ENCODE measurements at places on chromosomes 16 and 17.

- DNase-seq: peak; percentile 68
These were observed 4.6 kb downstream of the SMCR8 start for GRCh38 chr17:18319604-18320256.

GRCh38 chr16:75267631-75268264 lies 16.3 kb upstream of the BCAR1 start:
- no peak for DNase-seq

- DNase-seq: no peak
These were observed 20.7 kb downstream of the TMEM235 start for GRCh38 chr17:78252111-78252634.

- no peak for DNase-seq
These were observed 10.2 kb downstream of the CNTNAP1 start for GRCh38 chr17:42692489-42692888.

- no peak for DNase-seq
These were observed 6.5 kb upstream of the PRR29 start for GRCh38 chr17:63991611-63992010.

DNA sequence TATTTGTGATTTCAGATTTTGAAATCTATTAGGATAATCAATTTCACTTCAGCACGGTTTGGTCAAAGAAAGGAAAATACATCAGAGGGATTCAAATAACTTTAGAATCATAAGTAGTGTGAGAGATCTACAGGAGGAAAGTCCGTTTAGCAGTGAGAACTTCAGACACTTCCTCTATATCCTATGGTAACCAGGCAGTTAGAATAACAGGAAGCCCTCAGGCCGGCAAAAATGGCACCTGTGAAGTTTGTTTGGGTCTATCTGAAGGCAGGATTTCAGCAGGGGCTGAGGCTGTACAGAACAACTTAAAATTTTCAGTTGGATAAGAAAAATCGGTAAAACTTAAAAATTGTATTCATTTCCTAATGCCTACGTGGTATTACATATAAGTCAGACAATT lies 24.9 kb downstream of the KCNJ16 start:
- peak; percentile 35 for DNase-seq

DNA sequence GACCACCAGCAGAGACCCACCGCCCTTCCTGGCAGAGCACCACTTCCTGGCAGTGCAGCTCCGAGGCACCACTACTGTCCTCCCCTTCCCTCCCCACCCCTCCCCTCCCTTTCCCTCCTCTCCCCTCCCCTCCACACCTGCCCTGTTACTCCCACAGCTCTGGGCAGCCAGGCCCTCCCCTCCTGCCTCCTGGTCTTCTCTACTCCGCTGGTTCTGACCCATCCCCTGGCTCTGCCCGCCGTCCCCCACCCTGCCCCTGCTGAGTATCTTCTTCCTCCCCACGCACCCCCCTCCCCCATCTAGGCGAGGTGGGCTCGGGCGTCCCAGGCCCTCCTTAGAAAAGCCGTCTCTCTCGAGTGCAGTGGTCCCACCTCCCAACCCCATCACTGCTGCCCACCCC lies 77.7 kb downstream of the AMFR start:
- DNase-seq: no peak

GRCh38 chr17:74192950-74193781 lies 10.3 kb upstream of the RPL38 start:
- DNase-seq: peak; percentile 62

GRCh38 chr17:40323391-40324381 lies 14.7 kb downstream of the RARA start:
- DNase-seq: peak; percentile 90

- no peak for DNase-seq
These were observed 65.0 kb downstream of the CRISPLD2 start for GRCh38 chr16:84884596-84885341.

GRCh38 chr17:16294560-16294959 lies 58.7 kb downstream of the CENPV start:
- DNase-seq: no peak

DNA sequence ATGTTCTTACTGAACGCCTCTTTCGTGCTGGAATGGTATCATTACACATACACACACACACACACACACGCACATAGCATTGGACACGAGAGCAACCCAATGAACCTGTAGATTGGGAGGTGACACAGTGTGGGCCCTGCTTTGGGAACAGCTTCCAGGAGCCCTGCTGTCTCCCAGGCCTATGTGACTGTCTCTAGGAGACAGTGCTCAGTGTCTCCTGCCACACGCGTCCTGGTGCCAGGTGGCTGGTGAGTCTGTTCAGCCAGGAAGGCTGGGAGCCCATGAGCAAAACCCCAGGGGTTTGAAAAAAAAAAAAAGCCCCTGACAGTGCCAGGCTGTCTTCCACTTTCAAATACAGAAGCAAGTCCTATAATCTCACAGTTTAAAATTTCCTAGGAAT lies 2.4 kb upstream of the SPOP start:
- DNase-seq: no peak

- no peak for DNase-seq
These were observed 9.0 kb upstream of the AMZ2 start for GRCh38 chr17:68238871-68239253.

- no peak for DNase-seq
These were observed 7.1 kb upstream of the PSMD3 start for GRCh38 chr17:39973496-39973895.

- no peak for DNase-seq
These were observed 895 bp downstream of the ANKRD40CL start for GRCh38 chr17:50766222-50767023.

- DNase-seq: no peak
These were observed 759.1 kb upstream of the RBFOX1 start for GRCh38 chr16:6573577-6573976.

- no peak for DNase-seq
These were observed 6.2 kb downstream of the ZNF843 start for GRCh38 chr16:31436221-31437045.

GRCh38 chr16:11181899-11182279 lies 74.1 kb downstream of the SOCS1 start:
- no peak for DNase-seq

DNA sequence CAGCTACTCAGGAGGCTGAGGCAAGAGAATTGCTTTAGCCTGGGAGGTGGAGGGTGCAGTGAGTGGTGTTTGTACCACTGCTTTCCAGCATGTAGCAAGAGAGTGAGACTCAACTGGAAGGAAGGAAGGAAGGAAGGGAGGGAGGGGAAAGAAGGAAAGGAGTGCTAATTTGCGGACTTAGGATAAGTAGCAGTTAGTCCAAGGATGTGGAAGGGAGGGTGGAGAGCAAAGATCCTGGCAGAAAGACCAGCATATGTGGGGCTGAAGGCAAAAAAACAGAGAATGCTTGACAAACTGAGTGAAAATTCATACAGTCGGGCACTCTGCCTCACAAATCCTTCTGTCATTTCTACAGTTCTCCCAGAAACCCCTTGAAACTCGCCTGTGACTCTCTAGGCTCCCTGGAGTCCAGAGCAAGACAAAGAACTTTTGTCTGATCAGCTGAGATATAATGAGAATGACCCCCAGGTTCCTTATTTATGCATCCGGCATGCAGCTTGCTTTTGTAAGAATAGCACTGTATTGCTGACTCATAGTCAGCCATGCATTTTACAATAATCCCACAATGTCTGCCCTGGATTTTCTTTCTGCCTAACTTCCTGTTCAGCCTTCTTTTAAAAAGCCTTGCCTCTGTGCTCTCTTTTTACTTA lies 31.5 kb downstream of the CDK5RAP3 start:
- DNase-seq: peak; percentile 77

DNA sequence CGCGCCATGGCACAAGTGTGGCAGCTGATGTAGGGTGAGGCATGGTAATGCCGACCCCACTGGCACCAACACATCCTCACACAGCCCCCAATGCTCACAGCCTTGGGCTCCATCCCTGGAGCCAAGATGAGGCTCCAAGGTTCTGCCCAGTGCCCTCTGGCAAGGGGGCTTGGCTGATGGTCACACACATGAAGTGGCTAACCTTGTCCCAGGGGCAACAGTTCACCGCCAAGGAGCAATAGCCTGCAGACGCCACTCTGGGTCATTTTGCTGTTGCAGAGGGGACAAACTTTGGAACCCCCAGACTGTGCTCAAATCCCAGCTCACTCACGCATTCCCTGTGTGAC lies 26.8 kb downstream of the TNFRSF13B start:
- DNase-seq: no peak

- DNase-seq: peak; percentile 51
These were observed at the start of gene RNF157 for GRCh38 chr17:76240461-76241203. Gene RNF157, minus strand, starts transcription at chr17:76240493. Its CDS starts 253 bp downstream, at chr17:76240240.

DNA sequence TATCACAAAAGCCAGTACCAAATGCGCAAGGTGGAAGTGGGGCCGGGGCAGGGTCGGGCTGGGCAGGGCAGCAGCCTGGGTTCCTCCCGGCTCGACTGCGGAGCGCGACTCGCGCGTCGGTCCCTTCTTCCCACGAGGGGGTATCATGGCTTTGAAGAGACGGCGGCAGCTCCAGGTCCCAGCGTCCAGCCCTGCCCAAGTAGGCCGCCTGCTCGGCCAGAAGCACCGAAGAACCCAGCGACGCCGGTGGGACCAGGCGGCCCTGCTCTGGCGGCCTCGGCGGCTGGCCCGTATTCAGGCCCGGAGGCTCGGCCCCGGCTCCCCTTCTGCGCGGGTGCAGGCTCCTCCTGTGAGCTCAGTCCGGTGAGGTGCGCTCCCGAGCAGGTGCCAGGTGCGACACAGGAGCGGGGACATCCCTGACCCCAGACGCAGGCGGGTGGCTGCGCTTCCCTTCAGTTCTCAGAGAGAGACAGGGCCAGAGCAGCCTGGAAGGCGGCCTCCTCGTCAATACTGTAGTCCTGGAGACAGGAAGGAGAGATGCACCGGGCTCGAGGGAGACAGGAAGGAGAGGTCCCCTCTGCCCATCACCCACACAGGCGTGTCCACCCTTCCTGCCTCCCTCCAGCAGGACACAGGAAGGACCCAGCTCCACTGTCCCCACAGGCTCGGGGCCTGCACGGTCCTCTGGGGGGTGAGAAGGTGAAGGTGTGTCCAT lies 8.9 kb downstream of the RNF166 start:
- DNase-seq: no peak

DNA sequence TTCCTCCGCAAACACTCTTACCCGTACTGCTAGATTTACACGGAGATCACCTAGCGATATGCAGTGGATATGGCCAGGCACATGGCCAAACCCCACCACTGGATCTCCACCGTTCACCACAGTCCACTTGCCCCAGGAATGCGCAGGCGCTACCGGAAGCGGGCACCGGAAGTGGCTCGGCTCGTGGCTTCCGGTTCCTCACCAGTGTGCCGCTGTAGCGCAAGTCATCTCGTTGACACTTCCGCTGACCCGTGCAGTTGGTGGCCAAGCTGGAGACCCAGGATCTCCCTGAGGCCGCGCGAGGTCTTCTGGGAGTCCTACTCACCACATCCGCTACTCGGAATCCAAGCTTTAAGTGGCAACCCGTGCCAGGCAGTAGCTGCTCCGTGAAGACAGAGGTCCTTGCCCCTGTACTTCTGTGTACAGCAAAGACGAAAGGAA lies 11.5 kb downstream of the ZNF597 start:
- peak; percentile 72 for DNase-seq

DNA sequence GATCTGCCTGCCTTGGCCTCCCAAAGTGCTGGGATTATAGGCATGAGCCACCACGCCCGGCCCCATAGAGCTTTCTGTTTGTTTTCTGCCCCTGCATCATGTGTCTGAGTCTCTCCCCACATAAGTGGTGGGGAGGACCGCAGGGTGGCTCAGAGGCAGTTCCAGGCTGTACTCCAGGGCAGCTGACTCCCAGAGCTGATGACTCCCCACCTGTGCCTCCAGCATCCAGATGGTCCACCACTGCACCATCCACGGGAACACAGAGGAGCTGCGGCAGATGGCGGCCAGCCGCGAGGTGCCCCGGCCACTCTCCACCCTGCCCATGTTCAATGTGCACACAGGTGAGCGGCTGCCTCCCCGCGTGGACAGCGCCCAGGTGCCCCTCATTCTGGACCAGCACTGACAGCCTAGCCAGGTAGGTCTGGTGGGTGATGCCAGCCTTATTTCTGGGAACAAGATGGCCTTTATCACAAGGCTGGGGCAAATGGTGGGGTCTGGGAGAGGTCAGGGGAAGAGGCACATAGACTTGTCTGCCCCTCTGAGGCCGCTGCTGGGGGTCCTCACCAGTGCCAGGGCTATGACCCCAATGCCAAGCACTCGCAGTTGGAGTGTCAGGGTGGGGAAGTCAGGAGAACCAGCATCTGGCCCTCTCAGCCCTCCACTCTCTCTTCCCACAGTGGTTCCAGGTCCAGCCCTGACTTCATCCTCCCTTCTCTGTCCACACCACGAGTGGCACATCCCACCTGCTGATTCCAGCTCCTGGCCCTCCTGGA lies 9.4 kb downstream of the SGCA start:
- DNase-seq: no peak

DNA sequence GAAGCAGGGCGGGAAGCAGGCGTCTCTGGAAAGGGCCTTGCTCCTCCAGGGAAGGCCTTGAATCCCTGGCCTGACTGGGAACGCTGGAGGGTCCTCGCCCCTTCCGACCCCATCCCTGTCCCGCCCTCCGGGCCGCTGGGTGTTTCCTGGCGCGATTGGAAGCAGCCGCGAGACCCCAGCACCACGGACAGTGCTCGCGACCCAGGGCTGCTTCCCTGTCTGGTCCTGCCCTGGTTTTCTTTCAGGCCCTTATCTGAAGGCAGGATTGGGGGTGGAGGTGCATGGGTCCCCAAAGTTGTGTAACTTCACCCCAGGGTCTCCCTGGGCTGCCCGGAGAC lies 2.1 kb downstream of the MGAT5B start:
- peak; percentile 46 for DNase-seq

DNA sequence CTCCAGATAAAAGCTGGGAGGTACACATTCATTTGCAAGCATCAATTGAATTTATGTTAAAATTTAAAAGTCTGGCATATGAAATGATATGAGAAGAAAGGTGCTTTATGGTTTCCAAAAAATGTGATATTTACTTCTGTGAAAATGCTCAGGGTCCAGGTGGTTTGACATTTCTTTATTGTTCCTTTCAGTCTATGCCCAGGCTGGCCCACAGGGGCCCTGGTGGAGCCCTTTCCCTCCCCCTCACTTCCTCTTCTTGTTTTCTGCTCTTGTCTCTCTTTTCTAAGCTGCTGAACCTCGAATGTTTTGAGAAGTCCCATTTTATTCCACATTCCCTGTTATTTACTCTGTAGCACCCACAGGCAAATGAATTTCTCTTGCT lies 127.8 kb downstream of the HS3ST3B1 start:
- DNase-seq: peak; percentile 10

GRCh38 chr17:43987131-43988021 lies 17.0 kb upstream of the NAGS start:
- DNase-seq: no peak

DNA sequence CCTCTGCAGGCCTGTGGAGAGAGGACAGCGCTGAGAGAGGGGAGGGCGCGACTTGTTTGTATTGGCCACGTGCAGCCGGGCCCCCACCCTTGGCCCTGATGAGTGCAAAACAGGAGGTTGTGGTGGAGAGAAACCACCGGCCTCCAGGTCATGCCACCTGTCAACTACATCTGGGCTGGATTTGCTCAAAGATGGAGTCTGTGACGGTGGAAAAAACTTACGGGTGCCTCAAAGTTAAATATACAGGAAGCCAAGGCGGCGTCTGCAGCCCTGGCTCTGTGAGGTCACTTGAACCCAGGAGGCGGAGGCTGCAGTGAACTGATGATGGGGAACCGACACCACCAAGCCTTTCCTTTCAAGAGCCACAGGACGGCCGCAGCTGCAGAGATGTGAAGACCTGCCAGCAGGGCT lies 15.7 kb downstream of the C16orf74 start:
- DNase-seq: peak; percentile 53

- no peak for DNase-seq
These were observed 6.8 kb upstream of the ZNF594 start for GRCh38 chr17:5198472-5198871.

GRCh38 chr17:78667741-78668640 lies 90.8 kb upstream of the DNAH17 start:
- DNase-seq: no peak
